ENCODE measurements at places on chromosomes 2 and 18.

DNA sequence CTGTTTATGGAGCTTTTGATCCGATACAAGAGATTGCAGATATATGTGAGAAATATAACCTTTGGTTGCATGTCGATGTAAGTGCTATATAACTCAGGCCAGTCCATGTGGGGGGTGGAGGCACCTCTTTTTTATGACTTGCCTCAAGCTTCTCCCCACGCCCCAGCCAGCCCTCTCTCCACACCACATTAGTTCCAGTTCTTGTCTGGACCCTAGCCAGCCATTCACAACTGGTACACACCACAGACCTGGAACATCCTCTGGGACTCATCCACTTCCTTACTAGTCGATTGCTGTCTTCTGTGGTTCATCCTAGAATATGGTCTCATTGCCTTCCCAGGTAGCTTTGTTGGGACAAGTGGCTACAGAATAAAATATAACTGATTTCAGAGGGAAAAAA is 31.0 kb downstream of the GAD1 start:
- DNase-seq = no peak

GRCh38 chr2:96773922-96774321 is 13.2 kb downstream of the CNNM4 start:
- no peak for DNase-seq

GRCh38 chr2:51619961-51620360 is 588.0 kb upstream of the NRXN1 start:
- DNase-seq = no peak

- DNase-seq = no peak
Observed at GRCh38 chr2:135853401-135853800, 16.4 kb upstream of the LCT start.

DNA sequence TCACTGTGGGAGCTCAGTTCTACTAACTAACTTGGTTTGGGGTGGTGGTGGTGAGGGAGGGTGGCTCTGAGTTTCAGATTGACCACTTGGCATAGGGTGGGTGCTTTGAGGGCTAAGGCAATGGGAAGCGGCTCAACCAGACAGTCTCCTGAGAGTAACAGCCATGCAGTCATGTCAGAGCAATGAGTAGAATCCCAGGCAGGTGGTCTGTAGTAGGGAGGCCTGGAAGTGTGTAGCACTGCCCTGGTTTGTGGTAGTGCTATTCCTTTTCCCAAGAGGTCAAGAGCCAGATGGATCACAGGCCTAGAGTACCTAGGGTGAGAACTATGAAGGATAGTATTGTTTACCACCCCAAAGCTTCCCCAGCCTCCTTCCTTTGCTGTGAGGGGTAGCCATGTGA is 18.7 kb upstream of the RAPH1 start:
- DNase-seq = no peak

DNA sequence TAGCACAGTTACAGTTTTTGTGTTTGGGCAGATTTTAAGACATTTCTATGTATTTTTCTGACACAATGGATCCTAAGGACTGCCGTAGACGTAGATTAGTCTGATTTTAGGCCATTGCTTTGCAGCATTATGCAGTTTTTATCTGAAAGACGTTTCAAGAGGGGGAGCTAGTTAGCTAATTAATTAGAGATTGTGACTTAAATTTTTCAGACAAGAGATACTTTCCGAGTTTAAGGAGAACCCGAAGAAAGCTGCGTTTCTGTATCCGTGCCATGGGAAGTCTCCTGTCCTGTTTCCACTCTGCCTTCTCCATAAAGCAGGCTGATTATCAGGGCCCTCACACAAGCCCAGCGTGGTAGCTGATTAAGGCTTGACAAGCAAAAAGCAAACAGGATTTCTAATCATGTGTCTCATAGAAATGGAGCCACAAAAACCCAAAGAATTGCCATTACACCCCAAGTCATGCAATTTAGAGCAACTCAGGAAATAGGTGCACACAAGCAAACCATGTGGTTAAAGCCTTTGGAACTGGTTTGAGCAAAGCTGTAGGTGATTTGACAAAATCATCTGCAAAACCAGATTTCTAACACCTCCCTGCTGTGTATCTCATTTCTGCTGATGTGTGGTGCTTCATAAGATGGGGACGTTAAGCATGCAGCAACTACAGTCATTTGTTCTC is 808.1 kb downstream of the RNF144A start:
- DNase-seq = no peak

DNA sequence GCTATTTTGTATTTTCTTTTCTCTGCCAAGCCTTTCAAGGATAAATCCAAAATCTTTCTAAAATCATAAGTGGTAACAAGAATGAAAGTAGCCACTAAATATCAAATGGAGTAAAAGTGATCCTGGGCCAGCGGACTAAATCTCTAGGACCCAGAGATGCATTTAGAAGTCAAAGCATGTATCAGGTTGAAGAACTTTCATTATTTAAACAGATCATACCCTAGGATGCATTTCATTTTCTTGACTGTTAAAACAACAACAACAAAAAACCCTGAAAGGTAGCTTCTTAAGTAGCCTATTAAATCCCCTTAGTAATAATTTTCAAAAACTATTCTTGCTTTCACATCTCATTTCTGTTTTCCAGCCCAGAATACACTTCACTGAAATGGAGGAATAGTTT is 4.8 kb upstream of the POU3F3 start:
- no peak for DNase-seq

- no peak for DNase-seq
Observed at GRCh38 chr2:26495705-26496297, 17.9 kb upstream of the OTOF start.

DNA sequence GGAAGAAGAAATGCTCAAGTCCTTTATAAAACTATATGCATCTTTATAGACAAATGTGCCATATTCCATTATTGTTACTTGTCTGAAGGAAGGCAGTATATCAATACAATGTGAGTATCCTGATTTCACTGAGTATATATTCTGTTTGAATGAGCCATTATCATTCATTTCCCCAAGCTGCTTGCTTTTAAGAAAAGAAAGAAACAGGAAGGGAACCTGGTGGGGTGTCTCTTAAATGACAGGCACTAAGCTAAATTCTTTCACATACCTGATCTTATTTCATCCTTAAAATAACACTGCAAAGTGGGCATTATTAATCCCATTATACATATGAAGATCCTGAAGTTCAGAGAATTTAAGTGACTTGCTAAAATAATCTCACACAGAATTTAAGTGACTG is 307.9 kb downstream of the SLC8A1 start:
- no peak for DNase-seq

- DNase-seq = no peak
Observed at GRCh38 chr2:82731824-82732223, 1727.3 kb downstream of the SUCLG1 start.

DNA sequence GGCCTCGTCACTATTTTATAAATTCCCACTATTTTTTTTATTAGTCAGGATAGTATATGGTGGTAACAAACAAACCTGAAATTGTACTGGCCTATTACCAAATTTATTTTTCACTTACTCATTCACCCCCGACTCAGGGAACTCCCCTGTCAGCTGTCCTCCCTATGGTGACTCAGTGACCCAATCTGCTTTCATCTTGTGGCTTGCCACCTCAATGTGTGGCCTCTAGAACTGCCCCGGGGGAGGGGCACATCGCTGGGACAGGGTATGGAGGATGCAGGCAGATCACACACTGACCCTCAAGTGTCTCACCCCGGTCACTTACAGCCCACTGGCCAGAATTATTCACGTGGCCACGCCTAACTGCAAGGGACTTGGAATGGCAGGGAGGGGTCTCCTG is 71.6 kb downstream of the ACTR2 start:
- DNase-seq = peak; percentile 16

GRCh38 chr2:132951008-132951714 is 281.2 kb upstream of the LYPD1 start:
- no peak for DNase-seq

- DNase-seq = no peak
Observed at GRCh38 chr2:15511686-15512085, 49.4 kb downstream of the NBAS start.

GRCh38 chr2:66346231-66346664 is 88.7 kb upstream of the MEIS1 start:
- no peak for DNase-seq

DNA sequence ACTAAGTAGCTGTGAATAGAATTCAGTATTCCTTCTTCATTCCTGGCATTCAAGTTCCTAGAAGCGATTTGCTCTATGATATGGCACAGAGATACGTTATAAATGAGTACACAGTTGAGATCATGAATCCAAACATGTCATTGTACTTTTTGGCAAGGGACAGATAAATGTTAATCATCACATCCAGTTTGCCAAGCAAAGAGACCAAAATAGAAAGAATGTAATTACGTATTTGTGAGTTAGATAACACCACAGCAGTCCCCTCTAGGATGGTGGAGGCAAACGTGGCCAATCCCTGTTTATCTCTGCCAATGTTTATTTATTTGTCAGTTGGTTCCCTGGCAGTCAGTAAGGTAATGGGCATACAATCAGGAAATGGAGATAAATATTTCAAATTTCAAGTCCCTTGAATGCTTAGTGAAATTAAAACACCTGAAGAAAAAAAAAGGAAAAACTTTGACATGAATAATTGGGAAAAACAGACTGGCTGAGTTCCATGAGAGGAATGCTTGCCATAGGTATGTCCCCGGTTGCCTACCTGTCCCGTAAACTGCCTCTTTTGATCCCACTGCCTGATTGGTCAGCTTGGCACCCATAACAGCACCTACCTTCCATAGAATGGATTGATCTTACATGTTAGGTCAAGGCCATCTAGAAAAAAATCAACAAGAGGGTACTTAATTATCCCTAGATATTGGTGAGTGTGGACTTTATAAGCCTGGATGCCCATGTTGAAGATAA is 451.1 kb upstream of the NETO1 start:
- DNase-seq = no peak

- DNase-seq = no peak
Observed at GRCh38 chr2:240637901-240638345, 12.6 kb downstream of the GPR35 start.

DNA sequence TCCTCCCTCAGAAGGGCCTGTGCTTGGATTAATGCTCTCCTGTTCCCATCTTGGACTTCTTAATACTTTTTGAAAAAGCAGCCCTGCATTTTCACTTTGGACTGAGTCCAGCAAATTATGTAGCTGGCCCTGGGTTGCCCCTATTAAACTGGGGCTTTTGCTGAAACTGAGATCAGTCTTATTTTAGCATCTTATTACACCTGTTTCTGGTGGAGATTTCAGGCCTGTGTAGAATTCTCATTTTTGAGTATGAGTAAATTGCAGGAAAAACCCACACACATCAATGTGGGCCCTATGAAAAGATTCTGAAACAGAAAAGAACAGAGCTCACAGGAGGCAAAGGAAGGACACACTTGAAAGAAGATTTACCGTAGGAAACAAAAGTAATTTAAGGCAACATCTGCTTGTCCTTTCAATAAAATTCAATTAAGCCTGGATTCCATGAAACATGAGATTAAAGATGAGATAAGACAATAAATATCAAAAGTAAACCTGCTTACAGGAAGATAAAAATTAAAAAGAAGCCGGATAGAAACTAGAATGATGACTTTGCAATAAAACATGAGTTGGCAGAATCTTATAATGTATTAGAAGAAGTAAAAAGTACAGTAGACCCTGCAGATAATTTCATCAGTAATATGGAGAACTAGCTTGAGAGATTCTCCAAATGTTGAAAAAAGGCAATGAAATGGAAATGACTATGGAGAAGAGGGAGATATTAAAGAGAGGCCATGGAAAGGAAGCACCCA is 90.7 kb upstream of the GCFC2 start:
- DNase-seq = no peak

GRCh38 chr2:161857920-161858319 is 216.1 kb downstream of the DPP4 start:
- DNase-seq = no peak

DNA sequence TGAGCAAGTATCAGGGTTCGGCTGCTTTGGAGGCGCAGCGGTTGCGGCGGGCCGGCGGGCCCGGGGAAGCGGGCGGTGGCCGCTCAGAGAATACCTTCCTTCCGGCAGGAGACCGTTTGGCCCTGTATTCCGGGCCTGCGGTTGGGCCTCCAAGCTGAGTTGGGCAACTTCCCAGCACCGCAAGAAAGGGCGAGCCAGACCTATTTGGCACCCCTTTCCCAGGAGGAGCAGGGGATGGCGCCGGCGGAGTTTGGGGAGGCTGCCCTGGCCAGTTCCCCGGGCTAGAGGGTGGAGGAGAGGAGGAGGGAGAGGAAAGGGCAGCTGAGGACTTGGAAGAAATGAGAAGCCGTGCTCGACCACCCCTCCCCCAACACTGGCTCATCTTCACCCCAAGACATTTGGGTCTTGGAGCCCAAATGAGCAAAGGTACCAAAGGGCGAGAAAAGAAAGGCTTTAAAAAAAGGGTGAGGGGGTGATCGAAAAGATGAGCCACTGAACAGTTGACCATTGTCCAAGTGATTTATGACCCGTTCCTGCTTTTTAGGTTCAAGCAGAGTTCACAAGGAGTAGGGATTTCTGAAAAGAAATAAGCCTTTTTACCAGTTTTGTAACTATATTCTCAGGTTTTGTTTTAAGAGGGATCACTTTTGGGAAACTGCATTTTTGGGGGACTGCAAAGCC is 8.4 kb downstream of the HOXD3 start:
- no peak for DNase-seq

GRCh38 chr2:144114760-144115159 is 405.2 kb downstream of the ZEB2 start:
- DNase-seq = no peak

GRCh38 chr2:181585732-181586131 is 71.2 kb downstream of the CERKL start:
- DNase-seq = no peak

- no peak for DNase-seq
Observed at GRCh38 chr2:17617516-17617915, 77.0 kb downstream of the VSNL1 start.

GRCh38 chr2:33909945-33910695 is 311.0 kb upstream of the FAM98A start:
- DNase-seq = no peak

GRCh38 chr2:159218389-159218788 is 68.1 kb downstream of the WDSUB1 start:
- DNase-seq = no peak

- no peak for DNase-seq
Observed at GRCh38 chr2:37780387-37780676, 108.9 kb upstream of the CDC42EP3 start.

- no peak for DNase-seq
Observed at GRCh38 chr18:78677483-78678317, 301.9 kb upstream of the SALL3 start.
